Activated effector memory CD4-positive, alpha-beta T cell treated with Interleukin-2 at 50 U/mL for 16 hours (primary cell): ENCODE measurements at places on chromosomes 3 and 15.

- no peak for DNase-seq
Measured at GRCh38 chr3:161014843-161015749, 90.1 kb downstream of the B3GALNT1 start.

GRCh38 chr15:86892774-86893449, 813.2 kb downstream of the AGBL1 start:
- DNase-seq = no peak

DNA sequence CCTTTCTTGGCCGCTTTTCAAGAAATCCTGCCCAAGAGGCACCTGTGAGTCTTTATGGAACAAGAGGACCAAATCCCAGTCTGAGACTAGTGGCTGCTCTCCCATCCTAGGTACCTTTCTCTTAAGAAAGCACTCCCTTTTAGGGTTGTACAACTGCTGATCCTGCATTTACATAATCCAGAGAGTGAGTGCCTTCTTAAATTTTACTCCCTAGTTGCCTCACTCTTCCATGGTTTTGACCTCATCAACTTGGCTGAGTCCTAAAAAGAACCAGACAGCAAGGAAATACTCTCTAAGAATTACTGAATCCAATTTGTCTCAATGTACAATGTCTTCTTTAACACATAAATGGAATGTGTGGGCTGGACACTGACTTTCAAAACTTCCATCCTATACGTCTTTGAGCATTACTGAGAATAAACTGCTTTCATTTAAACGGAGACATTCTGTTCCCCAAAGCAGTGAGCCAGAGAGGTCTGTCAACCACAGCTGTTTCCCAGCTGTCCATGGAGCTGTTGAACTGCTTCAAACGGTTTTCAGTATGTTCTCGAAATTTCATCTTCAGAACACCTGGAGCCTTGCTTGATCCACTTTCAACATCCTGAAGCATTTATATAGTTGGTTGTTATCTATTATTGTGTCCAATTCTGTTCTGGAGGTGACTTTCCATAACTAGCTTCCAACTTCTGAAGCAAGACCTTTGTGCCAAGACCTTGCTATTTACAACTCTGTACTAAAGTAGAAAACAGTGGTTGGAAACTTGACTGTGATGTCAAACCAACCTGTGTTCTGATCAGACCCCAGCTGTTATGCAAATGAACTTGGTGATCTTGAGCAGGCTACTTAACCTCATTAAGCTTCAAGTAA, 179.1 kb downstream of the SLC9A9 start:
- DNase-seq = no peak

GRCh38 chr3:4772171-4772804, 206.9 kb upstream of the BHLHE40 start:
- no peak for DNase-seq

DNA sequence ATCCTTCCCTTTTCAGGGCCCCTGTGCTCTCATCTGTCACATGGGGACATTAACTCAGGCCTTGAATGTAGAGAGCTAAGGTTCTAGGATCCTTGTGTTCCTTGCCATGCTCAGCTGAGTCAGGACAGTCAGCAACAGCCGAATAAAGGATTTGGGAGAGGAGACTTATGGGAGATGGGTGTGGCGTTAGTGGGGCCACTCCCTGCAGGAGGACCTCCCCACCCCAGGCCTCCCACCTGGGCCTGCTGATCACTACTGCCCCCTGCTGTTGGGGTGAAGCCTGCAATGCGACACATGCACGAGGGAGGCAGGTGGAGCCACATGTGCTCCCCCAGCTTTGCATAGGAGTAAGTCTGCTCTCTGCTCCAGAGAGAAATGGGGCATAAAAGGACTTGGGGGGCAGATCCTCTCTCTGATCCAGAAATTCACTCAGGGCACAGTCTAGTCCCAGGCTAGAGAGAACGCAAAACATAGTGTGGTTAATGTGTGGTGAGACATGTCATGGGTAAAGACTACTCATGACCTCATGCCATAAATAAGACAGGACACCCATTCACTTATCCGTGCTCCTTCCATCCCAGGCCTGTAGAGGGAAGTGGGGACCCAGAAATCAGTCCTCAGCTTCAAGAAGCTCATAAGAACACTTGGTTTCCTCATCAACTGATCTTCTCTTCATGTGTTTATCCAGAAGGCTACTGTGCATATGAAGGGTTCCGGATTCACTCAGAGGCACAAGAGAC, 19.4 kb downstream of the RBP1 start:
- DNase-seq = no peak

DNA sequence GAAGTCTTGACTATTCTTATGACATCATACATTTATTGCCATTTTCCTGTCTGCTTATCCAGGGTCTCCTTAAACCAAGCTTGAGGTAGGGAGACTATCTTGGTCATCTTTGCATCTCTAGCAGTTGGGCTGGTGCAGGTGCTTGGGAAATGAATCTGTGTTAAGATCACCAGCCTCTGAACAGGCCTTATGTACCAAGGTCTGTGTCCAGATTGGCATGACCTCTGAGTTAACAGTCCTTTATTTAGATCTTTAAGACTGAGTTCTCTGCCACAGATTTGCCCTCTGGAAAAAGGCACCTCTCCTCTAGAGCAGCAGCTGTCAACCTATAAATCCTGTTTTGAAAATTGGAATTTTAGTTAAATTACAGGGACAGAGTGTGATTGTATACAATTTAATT, 35.4 kb downstream of the RAB7A start:
- DNase-seq = no peak

GRCh38 chr3:195291121-195291520, 20.2 kb upstream of the XXYLT1 start:
- no peak for DNase-seq

DNA sequence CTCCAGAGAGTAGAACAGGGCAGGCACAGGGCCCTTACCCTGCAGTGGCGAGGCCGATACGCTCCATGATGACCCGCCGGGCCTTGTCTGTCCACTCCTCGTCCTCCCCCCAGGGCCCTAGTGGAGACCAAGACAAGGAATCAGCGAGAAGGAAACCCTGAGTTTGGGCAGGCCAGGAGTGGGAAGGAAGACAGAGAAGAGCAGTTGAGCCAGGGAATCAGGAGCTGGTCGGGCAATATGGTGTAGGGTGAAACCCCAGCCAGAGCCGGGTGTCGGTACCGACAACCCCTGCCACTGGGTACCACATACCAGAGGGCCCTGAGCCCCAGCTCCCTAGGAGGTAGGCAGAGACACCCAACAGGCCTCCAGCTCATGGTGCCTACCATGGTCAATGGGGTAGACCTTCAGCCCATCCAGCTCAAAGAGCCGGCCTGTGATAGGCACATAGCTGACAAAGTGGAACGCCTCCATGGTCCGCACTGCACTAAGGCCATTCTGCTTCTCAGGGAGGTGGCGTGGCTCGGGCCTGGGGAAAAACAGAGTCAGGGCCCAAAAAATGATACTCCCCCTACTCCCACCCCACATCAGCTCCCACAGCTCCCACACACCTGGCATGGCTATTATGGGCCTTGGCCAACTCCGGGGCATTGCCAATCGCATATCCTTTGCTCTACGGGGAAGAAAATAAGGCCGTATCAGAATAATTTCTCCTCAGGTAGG, 38.0 kb downstream of the SEMA3G start:
- no peak for DNase-seq

DNA sequence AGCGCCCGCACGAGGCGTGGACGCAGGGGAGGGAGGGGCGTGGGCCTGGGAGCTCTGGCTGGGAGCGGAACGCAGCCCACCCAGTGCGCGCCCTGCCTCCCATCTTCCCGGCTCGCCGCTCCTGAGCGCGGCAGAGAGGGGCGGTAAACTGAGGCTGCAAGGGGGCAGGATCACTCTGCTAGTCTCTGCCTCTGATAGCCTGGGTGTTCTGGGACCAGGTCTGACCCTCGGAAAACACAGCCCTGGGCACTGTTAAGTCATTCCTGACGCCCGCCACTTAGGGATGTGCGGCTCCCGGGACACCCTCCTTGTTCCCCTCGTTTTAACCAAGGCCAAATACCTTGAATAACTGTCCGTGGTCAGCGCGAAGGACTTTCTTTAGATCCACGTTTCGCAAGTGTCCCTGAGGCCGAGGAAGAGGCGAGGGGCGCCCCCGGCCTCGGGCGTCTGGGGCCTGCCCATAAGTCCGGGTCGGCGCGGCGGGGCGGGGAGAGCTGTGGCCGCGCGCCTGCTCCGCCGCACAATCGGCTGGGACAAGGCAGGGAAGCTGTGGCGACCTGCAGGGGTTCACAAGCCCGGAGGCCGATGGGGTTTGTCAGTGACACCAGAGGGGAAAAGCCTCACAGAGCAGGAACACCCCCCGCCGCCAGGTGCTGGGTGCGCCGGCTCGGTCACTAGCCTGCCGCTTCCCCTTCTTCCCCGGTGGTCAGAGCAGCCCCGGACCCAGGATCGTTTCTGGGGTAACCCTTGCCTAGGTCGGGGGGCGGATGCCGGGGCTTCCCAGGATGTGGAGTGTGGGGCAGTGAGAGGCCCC, 1.5 kb downstream of the ITPKA start:
- DNase-seq = no peak

DNA sequence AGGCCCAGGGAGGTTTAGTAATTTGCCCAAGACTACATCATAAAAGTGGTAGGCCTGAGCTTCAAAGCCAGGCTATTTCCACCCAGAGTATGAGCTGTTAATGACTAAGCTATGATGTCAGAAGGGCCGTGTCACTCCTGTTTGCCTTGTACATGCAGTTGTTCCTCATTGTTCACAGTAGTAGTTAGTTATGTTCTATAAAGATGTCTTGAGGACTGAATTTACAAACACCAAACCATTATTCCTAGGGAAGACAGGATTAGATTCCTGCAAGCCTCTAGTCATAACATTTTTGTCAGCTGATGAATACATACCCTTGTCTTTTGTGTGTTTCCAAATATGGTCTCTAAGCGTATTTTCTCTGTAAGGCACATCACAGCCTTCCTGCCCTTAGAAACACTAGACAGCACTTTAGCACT, 20.9 kb upstream of the LARS2 start:
- no peak for DNase-seq

DNA sequence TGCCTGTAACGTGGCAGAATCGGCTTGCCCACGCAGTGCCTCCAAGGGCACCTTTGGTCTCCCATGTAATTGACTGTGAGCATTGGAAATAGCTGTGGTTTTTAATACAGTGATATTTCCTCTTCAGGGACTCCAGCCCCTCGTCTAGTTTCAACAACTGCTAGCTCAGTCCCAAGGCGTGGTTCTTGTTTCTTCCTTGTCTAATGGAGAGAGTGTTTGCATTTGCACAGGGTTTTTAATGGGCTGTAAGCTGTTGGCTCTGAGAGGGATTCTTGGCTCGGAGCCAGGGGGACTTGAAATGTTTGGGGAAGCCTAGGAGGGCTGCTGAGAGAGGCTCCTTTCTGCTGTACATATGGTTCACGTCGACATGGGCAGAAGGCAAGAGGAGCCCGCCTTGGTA, 86.2 kb downstream of the THSD4 start:
- DNase-seq = no peak

DNA sequence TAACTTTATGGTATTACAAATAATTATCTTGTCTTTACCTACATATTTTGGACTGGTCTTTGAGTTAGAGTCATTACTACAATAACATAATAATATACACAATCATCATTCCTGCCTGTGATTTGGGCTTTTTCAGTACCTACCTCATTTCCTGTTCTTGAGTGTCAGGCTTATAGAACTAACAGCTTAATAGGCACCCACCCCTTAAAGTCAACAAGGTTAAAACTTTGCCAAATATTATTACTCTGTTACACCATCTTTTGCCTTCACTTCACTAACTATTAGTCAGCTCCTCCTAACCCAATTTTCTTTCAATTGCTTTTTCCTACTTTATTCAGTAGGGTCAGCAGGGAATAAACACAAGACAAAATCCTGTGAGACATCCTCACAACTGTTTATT, 488.7 kb upstream of the AGTR1 start:
- DNase-seq = no peak

GRCh38 chr3:111808439-111808838, 50.6 kb upstream of the PHLDB2 start:
- DNase-seq = no peak

GRCh38 chr15:98493966-98494511, 154.3 kb upstream of the IGF1R start:
- no peak for DNase-seq

DNA sequence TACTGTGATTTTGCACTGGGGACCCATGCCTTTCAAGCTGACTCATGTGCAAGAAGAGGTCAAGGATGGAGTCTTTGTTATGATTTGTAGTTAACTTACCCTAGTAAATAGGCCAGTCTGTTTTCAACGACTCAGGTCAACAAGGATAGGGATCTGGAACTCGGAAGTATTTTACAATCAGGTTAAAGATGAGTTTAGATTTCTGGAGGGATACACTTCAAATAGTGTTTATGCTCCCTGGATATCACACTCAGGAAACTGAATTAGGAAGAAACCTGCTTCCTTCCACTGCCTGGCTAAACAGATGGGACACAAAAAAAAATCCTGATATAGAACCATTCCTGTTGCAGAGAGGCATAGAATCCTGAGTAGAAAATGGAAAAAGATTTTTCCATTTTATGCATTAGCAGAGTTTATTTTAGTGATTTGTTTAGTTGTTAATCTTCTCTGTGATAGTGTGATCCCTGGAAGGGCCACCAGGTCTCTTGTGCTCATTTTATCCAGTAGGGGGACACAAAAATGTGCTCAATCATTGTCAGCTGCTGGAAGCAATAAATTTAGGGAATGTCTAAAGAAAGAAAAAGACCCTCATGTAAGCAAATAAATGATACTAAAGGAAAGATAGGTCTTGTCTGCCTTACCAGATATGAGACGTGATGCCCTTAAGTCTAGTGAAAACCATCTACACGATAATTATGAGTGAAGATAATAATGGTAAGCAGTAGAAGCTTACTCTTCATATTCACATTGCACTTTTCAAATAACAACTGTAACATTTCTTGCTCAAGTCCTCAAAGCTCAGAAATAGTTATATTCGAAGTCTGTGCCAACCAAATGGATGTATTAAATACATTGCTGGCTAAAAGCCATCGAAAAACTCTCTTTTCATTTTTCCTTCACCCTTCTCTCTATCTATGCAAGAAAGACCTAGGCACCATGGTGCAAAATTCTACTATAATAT, 452.1 kb upstream of the KCNMB2 start:
- no peak for DNase-seq

DNA sequence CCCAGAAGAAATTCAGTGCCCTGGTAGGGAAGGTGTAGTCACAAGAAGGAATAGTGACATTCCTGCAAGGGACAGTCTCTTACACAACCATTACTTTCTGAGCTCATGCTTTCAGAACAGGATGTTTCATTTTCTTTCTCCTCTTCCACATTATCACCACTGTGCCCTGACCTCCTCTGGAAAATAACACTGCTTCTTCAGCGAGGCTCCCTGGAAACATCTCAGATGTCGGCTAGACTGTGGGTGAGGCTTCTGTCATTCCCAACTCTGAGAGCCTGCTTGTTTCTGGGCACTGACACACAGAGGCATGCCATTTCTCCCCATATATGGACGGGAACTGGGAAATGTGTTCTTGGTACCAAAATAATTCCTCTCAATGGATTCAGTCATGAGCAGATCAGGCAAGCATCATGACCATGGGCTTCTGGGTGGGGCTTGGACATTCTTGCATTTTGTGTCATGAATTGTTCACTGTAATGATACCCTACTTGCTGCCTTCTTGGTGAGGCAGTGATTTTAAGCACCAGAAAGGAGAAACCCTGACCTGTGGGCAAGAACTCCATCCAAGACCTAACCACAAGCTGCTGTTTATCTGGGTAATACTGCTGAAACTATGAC, 14.3 kb upstream of the TNFAIP8L3 start:
- no peak for DNase-seq

- DNase-seq = no peak
Measured at GRCh38 chr15:76169911-76170800, 110.4 kb downstream of the TMEM266 start.
